ENCODE measurements at places on chromosomes 6 and 20. TPM values are rescaled to one million over a fixed set of nuclear protein-coding genes. Genes with fewer than 3 reads are reported as not detected.

The ZC3H12D gene
- total RNA-seq, result 0.30 TPM

The TMEM170B gene
- 1.0 TPM for total RNA-seq

The ASXL1 gene
- 52.2 TPM for total RNA-seq

The TNFRSF6B gene
- 147 TPM for total RNA-seq

The HLA-DRB1 gene
- 2.7 TPM for total RNA-seq

The OR2H1 gene
- not detected for total RNA-seq

The KHDC1 gene
- total RNA-seq, result 9.1 TPM

The PSORS1C2 gene
- total RNA-seq, result not detected

The SLC24A3 gene
- not detected for total RNA-seq

The PXDC1 gene
- total RNA-seq, result 6.3 TPM

The GABRR1 gene
- not detected for total RNA-seq

DNA sequence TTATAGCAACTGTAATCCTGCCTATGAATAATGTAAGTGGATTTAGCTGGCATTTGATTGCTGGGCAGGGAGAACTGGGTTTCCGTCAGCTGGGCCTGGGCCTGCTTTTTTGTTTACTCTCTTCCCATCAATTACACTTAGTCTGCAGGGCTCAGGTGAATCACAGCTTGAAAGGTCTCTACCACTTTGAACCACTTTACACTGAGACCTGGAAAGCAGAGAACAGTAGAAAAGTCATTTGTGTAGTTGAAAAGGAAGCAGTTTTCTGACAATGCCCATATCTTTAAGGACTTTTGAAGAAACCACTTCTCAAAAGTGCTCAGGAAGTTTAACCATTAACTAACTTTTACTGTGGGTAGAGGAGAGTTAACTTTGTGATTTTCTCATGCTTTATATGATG, 315.4 kb upstream of the SASH1 start:
- DNase-seq, result no peak
- no peaks in the 10 kb centered on the region for H3K27me3 ChIP-seq
- no peak overlapping the region for H3K4me3 ChIP-seq
- no peaks in the 10 kb centered on the region for H3K4me1 ChIP-seq

DNA sequence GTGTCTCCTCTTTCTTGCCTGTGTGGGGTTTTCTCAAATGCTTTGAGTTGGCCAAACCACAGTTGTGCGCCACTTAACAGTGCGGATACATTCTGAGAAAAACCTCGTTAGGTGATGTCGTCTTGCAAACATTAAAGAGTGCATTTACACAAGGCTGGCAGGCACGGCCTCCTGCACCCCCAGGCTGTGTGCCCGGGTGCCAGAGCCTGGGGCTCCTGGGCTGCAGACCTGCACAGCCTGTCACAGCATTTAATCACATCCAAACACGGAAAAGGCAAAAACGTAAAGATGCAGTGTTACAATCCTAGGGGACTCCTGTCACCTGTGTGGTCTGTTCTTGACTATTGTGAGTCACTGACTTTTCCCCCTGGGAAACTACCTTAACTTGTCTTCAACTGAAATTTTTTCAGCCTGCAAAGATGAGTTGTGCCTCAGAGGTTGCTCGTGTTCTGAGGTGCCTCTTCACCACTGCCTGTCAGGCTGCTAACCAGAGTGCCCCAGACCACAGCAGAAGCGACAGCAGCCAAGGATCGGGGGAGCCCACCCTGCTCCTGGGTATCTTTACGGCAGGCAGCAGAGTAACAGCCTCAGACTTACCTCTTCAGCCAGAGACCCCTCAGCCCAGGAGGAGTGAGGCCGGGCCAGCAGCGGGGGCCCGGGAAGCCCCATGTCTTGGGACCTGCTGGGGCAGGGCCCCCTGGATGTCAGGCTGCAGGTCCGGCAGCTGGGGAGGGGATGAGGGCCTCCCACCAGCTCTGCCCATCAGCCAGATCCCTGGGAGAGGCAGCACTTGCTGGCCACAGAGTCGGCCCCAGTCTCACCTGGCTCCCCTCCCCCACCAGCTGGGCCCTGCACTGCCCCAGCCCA, 683 bp upstream of the C20orf204 start:
- H3K4me1 ChIP-seq, result peaks cover 21% of the 10 kb centered on the region
- no peak for DNase-seq
- no peaks in the 10 kb centered on the region for H3K27me3 ChIP-seq
- peaks cover 3% of the 10 kb centered on the region for H3K36me3 ChIP-seq

GRCh38 chr20:63149531-63150192, 66.3 kb downstream of the YTHDF1 start:
- peaks cover 9% of the 10 kb centered on the region for H3K27me3 ChIP-seq
- H3K4me3 ChIP-seq, result no peak overlapping the region
- H3K27ac ChIP-seq, result no peak overlapping the region
- H3K36me3 ChIP-seq, result no peaks in the 10 kb centered on the region
- DNase-seq, result no peak

- DNase-seq, result no peak
- no peaks in the 10 kb centered on the region for H3K36me3 ChIP-seq
- peaks cover 50% of the 10 kb centered on the region for H3K27me3 ChIP-seq
- H3K4me1 ChIP-seq, result no peaks in the 10 kb centered on the region
- no peak overlapping the region for H3K27ac ChIP-seq
Observed at GRCh38 chr20:37630166-37630565, 63.7 kb upstream of the CTNNBL1 start.

GRCh38 chr6:166553563-166554271, 32.8 kb downstream of the RAMACL start:
- H3K36me3 ChIP-seq, result no peaks in the 10 kb centered on the region
- DNase-seq, result no peak
- no peak overlapping the region for H3K27ac ChIP-seq
- H3K4me1 ChIP-seq, result peaks cover 20% of the 10 kb centered on the region
- H3K27me3 ChIP-seq, result no peaks in the 10 kb centered on the region
- no peak overlapping the region for H3K4me3 ChIP-seq

DNA sequence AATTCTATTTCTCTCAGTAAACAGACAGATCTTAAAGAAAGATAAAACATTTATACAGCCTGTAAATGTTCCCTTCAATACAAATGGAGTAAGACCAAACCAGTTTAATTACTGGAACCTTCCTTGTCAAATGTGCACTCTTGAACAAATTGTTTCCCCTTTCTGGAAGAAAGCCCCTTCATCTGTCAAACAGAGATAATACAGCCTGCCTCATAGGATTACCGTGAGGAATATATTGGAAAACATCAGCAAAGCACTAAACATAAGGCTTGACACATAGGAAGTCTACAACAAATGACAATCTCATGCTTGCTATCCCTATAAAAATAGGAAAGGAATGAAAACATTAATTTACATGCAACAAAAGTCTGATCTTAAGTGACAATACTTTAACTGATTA, 173.8 kb downstream of the PTPRK start:
- no peak for DNase-seq
- H3K27ac ChIP-seq, result no peak overlapping the region
- no peaks in the 10 kb centered on the region for H3K27me3 ChIP-seq
- peaks cover 8% of the 10 kb centered on the region for H3K4me1 ChIP-seq
- H3K36me3 ChIP-seq, result no peaks in the 10 kb centered on the region

GRCh38 chr20:18702736-18703135, 110.8 kb upstream of the SCP2D1 start:
- no peak for DNase-seq
- no peaks in the 10 kb centered on the region for H3K4me1 ChIP-seq
- no peaks in the 10 kb centered on the region for H3K27me3 ChIP-seq
- no peaks in the 10 kb centered on the region for H3K36me3 ChIP-seq
- no peak overlapping the region for H3K27ac ChIP-seq
- H3K4me3 ChIP-seq, result no peak overlapping the region

DNA sequence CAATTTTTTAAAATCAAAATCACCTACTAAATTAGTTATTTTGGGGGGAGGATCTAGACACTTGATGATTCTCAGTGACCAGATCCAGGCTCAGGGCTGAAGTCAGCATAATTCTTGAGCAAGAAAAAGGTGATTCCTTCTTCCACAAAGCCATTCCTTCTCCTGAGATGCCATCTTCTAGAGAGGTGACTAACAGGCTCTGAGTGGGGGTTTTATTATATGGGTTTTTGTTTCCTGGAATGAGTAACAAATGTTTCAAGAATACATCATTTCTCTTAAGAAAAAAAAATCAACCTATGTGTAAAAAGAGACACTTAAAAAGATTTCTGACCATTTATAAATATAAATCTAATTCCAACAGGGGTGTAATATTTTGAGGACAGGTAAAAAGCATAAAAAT, 154.3 kb downstream of the NFATC2 start:
- H3K4me3 ChIP-seq, result no peak overlapping the region
- no peaks in the 10 kb centered on the region for H3K4me1 ChIP-seq
- H3K27ac ChIP-seq, result no peak overlapping the region

GRCh38 chr6:36386495-36387439, 702 bp downstream of the ETV7 start:
- peaks cover 20% of the 10 kb centered on the region for H3K4me1 ChIP-seq
- H3K27me3 ChIP-seq, result no peaks in the 10 kb centered on the region
- no peaks in the 10 kb centered on the region for H3K36me3 ChIP-seq

DNA sequence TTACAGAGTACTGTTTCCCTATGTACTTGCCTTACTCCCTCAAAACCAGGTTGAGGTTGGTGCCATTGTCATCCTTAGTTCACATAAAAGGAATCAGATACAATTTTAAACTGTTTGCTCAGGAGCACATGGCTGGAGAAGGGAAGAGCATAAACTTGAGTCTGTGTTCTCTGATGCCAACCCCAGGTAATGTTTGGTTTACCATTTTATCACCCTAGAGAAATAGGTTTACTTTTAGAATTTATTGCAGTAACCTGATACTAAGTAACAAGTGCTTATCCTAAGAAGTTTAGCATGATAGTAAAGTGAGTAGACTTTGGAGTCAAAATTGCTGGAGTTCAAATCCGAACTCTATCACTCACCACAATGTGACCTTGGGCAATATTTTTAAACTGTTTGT, 86.3 kb downstream of the RFPL4B start:
- no peaks in the 10 kb centered on the region for H3K27me3 ChIP-seq
- H3K27ac ChIP-seq, result no peak overlapping the region
- H3K4me3 ChIP-seq, result no peak overlapping the region

GRCh38 chr6:30684386-30685156, 1.9 kb downstream of the PPP1R18 start:
- DNase-seq, result no peak
- H3K4me3 ChIP-seq, result peak overlapping the region; percentile 38
- peak overlapping the region; percentile 85 for H3K27ac ChIP-seq

GRCh38 chr20:34190679-34191090, 50.5 kb upstream of the ASIP start:
- DNase-seq, result peak; percentile 67
- no peaks in the 10 kb centered on the region for H3K4me1 ChIP-seq
- H3K27me3 ChIP-seq, result no peaks in the 10 kb centered on the region
- no peak overlapping the region for H3K27ac ChIP-seq
- no peaks in the 10 kb centered on the region for H3K36me3 ChIP-seq

DNA sequence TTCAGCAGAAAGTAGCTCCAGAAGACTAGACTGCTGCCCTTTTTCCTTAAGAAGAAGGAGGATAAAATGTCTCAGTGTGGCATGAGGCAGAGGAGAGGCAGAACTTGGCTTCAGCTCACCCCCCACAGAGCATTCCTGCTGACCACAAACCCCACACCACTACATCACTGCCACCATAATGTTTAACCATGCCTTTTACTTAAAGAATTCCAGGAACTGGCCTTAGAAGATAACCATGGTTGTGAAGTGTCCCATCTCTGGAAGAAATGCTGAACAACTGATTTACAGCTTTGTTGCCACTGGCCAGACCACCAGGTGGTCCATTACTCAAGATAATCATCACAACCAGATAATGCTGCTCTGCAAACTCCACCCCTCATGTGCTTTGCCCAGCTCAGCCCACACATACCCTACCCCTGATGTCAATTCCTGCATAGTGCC, 154.1 kb downstream of the CD24 start:
- H3K4me3 ChIP-seq, result no peak overlapping the region
- no peaks in the 10 kb centered on the region for H3K27me3 ChIP-seq
- H3K27ac ChIP-seq, result no peak overlapping the region
- H3K4me1 ChIP-seq, result no peaks in the 10 kb centered on the region

GRCh38 chr6:26312501-26313397, 52.2 kb upstream of the BTN3A2 start:
- H3K27me3 ChIP-seq, result no peaks in the 10 kb centered on the region
- peak; percentile 84 for DNase-seq
- no peaks in the 10 kb centered on the region for H3K36me3 ChIP-seq
- H3K27ac ChIP-seq, result peak overlapping the region; percentile 44
- H3K4me1 ChIP-seq, result peaks cover 23% of the 10 kb centered on the region

DNA sequence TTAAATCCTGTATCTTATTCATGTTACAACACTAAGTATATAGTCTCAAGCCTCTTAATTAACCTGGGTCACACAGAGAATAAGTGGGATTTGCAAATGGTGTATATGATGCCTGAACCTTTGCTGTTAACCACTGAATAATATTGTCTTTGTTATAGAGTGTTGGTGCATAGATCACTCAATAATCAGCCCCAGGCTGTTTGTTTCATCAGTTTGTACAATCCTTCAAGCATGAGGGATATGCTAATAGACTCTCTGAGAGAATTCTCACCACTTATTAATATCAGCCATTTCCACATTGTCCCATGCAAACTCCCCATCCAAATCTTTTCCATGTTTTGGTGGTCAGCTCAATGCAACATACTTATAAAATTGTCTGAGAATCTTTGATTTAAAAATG, 21.7 kb downstream of the OR2B6 start:
- no peak for DNase-seq
- H3K36me3 ChIP-seq, result no peaks in the 10 kb centered on the region

- H3K4me1 ChIP-seq, result no peaks in the 10 kb centered on the region
- H3K27ac ChIP-seq, result no peak overlapping the region
- no peak for DNase-seq
- H3K27me3 ChIP-seq, result no peaks in the 10 kb centered on the region
- no peaks in the 10 kb centered on the region for H3K36me3 ChIP-seq
Observed at GRCh38 chr6:44787254-44787834, 399.8 kb downstream of the CDC5L start.

DNA sequence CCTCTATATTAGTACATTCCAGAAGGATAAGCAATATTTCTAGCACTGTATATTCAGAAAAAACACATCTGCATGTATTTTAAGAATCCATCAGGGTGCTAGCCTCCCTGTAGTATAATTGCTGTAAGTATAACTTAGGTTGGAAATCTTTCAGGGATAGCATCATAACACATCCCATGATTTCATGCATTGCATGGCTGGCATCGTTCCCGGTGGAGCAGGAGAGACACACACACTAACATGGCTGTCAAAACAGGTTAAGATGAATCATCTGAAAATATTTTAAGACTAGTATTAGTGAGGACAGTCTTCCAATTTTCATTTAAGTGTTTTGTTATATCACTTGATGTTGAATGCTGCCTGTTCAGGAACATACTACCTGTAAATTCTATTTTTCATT, 32.1 kb upstream of the CENPW start:
- H3K4me1 ChIP-seq, result no peaks in the 10 kb centered on the region
- H3K27me3 ChIP-seq, result no peaks in the 10 kb centered on the region
- H3K36me3 ChIP-seq, result no peaks in the 10 kb centered on the region
- no peak overlapping the region for H3K4me3 ChIP-seq

GRCh38 chr20:58993332-58994248, 12.5 kb downstream of the NELFCD start:
- no peak for DNase-seq
- no peak overlapping the region for H3K4me3 ChIP-seq
- H3K27me3 ChIP-seq, result no peaks in the 10 kb centered on the region
- no peaks in the 10 kb centered on the region for H3K4me1 ChIP-seq
- H3K27ac ChIP-seq, result no peak overlapping the region

Data from HCT116 (cell line).